BJ (cell line): ENCODE measurements at places on chromosomes 3 and 15. TPM values are rescaled to one million over a fixed set of nuclear protein-coding genes. Genes with fewer than 3 reads are reported as not detected.

- DNase-seq, result no peak
These were observed 333.8 kb upstream of the RBMS3 start for GRCh38 chr3:28947061-28947460.

DNA sequence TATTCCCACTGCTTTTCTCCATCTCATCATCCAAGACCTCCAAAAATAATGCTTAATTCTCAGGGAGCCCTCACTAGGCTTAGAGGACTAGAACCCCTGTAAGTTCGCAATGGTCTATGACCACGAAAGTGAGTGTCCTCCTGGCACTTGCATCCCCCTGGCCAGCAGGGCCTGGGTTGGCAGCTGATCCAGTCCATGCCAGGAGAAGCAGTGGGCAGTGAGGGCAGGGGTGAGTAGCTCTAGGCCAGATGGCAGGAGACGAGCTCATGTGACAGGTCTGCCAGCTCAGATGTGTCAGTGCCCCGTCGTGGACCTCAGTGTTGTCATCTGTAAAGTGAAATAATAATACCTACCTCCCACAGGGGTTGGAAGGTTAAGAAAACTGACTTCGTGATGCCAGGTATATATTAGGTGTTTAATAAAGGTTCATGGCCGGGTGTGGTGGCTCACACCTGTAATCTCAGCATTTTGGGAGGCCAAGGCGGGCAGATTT, 11.1 kb downstream of the GP5 start:
- DNase-seq, result no peak

DNA sequence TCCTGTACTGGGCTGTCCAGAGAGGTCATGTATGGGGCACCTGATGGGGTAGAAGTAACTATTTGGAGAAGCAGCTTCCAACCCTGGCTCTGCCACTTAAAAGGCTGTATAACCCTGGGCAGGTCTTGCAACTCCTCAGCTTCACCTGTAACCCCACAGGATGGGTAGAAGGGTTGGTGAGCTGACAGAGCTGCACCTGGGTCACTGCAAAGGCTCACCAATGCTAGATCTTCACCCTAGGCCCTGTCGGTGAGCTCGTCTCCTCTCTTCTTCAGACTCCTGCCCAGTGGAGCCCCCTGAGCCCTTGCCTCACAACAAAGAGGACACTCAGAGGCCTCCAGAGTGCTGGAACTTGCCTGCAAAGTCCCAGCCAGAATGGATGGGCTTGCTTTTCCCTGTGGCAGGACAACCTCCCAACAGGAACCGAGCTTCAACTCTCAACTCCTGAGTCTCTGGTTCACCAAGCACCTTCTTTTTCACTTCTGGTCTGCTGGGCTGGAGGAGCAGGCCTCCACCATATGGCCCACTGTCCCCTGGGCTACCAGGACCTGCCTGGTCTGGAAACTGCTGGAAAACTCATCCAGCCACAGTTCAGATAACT, 45.9 kb downstream of the XXYLT1 start:
- no peak for DNase-seq

- DNase-seq, result no peak
These were observed 24.0 kb upstream of the MEIS2 start for GRCh38 chr15:37124331-37124730.

- DNase-seq, result no peak
These were observed 35.6 kb downstream of the IQSEC1 start for GRCh38 chr3:13037458-13038117.

DNA sequence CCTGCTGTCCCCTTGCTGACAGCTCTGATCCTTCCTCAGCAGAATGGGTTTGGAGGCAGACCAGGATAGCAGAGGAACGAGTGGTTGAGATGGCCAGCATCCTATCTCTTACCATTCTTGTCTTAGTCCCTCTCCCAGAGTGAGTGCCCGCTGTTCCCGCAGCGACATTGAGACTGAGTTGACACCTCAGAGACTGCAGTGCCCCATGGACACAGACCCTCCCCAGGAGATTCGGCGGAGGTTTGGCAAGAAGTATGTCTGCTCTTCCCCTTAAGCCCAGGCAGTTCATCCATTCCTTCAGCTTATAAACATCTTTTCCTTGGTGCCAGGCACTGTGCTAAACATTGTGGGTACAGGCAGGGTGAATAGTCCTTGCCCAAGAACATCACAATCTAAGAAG, 21.2 kb downstream of the DUOX1 start:
- DNase-seq, result no peak

DNA sequence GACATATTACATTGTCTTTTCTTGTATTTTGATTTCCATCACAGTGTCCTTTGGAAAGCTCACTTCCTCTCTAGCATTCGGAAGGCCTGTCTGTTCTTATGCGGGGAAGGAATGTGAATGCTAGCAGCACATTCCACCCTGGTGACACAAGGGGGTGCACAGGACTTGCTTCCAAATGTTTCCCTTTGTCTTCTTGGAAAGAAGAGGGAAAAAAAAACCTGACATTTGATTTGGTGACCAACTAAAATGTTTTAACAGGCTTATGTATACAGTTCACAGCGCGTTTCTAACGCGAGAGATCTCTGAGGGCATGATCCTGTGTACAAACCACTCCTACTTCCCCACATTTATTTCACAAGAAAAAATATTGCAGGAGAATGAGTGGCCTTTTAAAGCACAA, 107.6 kb upstream of the FXR1 start:
- no peak for DNase-seq

GRCh38 chr3:25335356-25335755, 92.7 kb upstream of the RARB start:
- DNase-seq, result no peak

GRCh38 chr3:151305060-151305774, 11.4 kb downstream of the GPR87 start:
- peak; percentile 92 for DNase-seq

GRCh38 chr15:73744293-73744692, 8.9 kb downstream of the INSYN1 start:
- no peak for DNase-seq

- DNase-seq, result no peak
These were observed 26.1 kb downstream of the PCCB start for GRCh38 chr3:136276049-136276755.

DNA sequence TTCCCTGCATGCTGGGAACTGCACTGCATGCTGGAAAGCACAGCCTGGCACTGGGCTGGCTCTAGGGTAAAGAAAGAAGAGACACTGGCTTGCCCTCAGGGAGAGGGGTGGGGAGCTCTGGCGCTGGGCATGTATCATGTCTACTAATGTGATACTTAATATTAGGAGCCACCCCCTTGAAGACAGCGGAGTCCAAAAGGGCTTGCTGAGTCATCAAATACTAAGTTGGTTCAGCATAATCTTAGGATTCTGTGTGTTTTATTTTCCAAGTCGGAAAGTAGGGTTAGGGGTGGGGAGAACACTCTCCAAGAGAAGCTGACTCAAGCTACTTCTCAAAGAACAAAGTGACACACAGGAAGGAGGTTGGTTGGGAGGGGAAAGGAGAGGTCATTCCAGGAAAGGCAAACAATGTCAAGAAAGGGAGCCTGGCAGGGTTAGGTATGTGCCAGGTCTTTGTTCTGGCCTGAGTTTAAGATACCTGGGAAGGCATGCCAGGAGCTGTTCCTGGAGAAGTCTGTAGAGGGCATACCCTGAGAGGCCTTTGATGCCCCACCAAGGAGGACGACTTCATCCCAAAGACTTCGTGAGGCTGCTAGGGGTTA, 237.8 kb upstream of the NR2E3 start:
- DNase-seq, result no peak

NR2F2 gene
- 47.0 and 50.0 TPM in 2 replicates for polyA plus RNA-seq

HPS3 gene
- polyA plus RNA-seq, result 14.6 and 20.0 TPM in 2 replicates
